Hippocampal formation (tissue), 2 donors: ENCODE measurements at places on chromosomes 7 and 10.

- no peak for DNase-seq
Observed at GRCh38 chr10:88037623-88038022, 174.2 kb downstream of the PTEN start.

DNA sequence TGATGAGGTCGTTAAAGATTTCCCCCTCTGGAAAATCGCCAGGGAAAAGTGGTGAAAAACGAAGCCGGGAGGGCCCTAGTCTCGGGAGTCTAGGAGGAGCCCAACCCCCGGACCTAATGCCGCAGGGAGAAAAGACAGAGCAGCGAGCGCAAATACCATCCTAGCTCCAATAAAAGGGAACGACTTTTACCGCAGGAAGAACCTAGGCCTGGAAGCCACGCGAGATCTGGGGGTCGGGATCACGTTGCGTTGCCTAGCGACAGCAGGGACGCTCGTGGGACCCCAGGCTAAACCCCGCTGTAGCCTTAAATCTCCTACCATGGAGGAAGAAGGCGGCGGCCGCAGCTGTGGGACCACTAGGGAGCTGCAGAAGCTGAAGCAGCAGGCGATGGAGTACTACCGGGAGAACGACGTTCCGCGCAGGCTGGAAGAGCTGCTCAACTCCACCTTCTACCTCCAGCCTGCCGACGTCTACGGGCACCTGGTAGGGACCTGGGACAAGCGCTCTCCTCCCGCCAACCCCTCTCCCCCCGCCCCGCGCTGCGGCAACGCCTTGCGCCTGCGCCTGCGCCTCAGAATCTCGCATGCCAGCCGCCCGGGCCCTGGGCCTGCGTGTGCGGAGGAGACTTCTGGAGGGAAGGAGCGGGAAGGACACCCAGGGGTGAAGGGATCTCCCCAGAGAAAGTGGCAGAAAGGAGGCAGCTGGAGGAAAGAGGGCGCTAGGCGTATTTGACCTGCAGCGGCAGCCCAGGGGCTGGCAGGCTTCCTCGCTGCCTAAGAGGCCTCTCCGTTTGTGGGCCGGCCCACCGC is at the start of gene ENO4:
Gene ENO4 (plus strand): TSS at position 252 of the 810 bp plus-strand sequence. CDS start 68 bp downstream, at position 320.
- peak; percentile 73 for DNase-seq

GRCh38 chr7:106205621-106206222 is 79.1 kb downstream of the NAMPT start:
- no peak for DNase-seq

DNA sequence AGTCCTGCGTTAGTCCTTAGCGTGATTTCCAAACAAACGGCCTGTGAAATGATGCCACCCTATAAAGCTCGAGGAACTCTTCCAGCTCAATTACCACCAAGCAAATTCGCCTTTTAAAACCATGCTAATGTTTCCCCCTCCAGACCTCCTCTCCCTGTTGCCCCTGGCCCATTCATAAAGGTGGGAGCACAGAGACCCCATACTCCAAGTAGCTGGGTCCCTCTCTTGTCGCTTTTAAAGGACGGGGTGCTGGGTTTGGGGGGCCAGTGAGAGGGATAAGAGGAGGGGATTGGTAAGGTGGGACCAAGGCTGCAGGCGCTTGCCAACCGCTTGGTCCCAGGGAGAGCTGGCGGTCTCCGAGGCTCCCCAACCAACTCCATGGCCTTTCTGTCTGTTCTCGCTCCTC is 1.2 kb downstream of the HMX2 start:
- no peak for DNase-seq

DNA sequence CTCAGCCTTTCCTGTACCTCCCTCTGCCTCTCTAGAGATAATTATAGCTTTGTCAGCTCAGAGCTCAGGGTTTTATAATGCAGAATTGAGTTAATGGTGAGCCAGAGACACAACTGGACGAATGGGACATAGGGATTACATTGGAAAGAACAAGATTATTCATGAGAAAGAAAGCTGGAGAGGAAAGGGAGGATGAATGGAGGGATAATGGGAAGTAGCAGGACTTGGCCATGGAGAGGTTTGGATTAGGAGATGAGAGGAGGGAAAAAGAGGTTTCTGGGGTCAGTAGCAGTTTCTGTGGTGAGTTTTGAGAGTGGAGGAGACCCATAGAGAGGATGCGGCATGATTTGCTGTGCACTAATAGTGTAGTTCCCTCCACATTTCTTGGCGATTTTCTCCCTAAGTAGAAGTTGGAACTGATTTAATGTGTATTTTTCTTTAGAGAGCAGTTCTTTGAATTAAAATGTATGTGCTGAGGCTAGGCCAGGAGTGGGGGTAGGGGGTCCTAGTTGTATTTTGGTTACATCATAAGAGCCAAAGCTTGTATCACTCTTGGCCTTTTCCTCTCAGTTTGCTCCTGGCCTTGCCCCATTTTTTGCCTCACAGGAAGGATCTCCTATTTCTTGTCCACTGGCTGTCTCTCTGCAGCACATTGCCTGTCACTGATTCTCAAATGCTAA is 107.4 kb downstream of the MKX start:
- no peak for DNase-seq

DNA sequence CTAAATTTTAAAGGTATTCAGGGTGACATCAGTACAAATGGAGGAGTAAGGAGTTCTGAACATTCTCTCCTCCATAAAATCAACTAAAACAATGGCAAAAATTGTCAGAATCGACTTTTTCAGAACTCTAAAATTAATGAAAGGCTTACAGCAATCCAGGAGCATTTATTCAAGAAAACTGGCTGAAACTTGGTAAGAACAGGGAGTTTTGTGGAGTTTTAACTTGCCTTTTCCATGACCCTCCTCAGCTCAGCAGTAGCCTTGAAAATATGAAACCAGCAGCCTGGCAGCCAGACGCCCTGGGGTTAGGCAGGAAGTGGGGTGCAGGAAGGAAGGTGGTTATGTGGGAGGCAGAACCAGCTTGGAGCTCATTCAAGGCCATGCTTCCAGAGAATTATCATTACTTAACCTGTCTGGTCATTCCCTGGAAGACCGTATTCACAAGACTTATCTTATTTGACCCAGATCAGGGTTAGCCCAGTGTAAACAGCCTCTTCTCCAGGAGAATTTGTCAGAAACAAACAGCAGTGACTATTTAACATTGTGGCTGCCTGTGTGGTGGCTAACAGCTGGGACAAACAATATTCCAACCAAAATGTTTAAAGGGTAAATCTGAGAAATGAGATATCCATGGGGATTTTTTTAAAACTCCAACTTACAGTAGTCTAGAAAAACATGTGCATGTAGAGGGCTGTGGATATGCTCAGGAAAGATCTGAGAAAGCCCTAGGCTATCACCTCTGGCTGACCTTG is 75.7 kb upstream of the MACROH2A2 start:
- no peak for DNase-seq

- DNase-seq, result no peak
Observed at GRCh38 chr10:6162589-6163356, 40.0 kb upstream of the PFKFB3 start.

DNA sequence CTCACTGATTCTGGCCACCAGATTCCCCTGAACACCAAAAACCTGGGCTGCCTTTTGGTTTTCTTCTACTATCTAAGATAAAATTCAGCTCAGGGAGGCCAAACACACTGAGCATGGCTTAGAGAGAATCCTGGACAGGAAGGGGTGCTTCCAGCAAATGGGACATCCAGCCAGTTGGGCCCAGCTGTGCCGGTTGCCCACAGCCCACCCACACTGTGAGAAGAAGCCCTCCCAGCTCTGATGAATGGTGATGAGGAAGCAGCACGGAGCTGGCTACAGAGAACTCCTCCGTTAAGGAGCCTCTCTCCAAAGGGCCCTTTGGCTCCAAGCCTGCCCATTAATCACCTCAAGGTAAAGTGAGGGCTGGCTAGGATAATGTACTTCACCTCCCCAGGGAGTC is 15.9 kb downstream of the LRRC18 start:
- DNase-seq, result no peak
